ENCODE measurements at places on chromosomes 5 and 9.

DNA sequence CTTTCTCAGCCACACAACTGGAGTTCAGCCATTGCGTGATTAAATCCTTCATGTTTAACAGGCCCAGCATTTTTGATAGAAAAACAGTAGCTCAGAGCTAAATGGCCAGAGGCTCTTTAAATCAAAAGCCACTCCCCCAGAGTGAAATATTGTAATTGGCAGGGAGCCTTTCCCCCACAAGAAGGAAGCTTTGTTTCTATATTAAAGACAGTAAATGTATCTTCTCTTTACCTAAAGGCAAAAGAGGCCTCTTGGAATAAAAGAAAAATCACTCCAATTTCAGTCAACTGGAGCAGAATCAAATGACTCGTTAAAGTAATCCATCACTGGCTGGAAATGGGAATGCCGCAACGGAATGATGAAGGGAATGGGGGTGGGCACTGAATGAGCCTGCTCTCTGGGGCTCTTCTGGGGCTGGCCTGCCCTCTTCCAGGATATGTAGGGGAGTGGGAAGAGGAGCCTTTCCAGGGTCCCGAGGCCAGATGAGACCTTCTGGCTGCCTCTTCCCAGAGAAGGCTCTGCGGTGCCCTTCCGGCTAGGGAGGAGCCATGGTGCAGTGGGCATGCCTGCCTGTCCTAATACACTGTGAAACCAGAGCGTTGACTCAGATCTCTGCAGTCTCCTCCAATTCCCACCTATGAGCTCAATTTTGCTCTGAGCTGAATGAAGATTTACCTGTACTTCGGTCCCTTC lies 45.2 kb downstream of the ANKDD1B start:
- no peak for DNase-seq

DNA sequence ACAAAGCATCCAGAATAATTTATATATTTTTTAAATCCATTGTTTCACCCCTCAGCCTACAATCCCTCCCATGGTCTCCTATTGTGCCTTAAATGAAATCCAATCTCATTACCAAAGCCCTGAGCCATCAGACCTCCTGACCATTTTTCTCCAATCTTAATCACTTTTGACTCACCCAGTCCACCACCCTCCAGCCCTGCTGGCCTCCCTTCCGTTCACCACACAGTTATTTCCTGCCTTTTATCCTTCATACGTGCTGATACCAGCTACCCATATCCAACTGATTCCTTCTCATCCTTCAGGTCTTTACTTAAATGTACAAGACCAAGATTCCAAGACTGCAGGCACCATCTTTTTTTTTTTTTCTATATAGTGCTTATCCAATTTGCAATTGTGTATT lies 1026.7 kb upstream of the DMAC1 start:
- no peak for DNase-seq

GRCh38 chr9:76452839-76453238 lies 6.1 kb upstream of the GCNT1 start:
- DNase-seq: no peak

GRCh38 chr9:93051680-93052089 lies 6.8 kb upstream of the SUSD3 start:
- no peak for DNase-seq

- no peak for DNase-seq
These were observed 238.7 kb downstream of the AGTPBP1 start for GRCh38 chr9:85502815-85503655.

DNA sequence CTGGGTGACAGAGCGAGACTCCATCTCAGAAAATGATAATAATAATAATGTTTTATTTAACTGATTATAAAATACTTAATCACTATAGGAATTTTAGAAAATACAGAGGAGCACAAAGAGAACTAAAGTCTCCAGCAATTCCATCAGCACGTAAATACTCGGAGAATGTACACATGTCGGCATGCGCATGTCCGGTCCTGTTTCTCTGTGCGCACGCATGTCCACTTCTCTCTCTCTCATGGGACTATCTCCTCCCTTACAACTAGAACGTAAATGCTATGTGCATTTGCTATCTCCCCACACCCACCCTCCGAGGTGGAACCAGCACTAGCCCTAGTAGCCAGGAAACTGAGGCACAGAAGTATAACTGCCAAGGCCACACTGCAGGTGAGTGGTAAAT lies 19.0 kb downstream of the CCNJL start:
- DNase-seq: no peak

- DNase-seq: no peak
These were observed 87.7 kb downstream of the RAB3C start for GRCh38 chr5:58670582-58670981.
